ENCODE measurements at places on chromosomes 7 and 10.

- no peak for DNase-seq
Measured at GRCh38 chr7:144452064-144452463, 48.6 kb upstream of the NOBOX start.

- no peak for DNase-seq
Measured at GRCh38 chr10:116247691-116248090, 25.3 kb downstream of the GFRA1 start.

- DNase-seq = no peak
Measured at GRCh38 chr10:10421071-10421470, 596.6 kb upstream of the CELF2 start.

DNA sequence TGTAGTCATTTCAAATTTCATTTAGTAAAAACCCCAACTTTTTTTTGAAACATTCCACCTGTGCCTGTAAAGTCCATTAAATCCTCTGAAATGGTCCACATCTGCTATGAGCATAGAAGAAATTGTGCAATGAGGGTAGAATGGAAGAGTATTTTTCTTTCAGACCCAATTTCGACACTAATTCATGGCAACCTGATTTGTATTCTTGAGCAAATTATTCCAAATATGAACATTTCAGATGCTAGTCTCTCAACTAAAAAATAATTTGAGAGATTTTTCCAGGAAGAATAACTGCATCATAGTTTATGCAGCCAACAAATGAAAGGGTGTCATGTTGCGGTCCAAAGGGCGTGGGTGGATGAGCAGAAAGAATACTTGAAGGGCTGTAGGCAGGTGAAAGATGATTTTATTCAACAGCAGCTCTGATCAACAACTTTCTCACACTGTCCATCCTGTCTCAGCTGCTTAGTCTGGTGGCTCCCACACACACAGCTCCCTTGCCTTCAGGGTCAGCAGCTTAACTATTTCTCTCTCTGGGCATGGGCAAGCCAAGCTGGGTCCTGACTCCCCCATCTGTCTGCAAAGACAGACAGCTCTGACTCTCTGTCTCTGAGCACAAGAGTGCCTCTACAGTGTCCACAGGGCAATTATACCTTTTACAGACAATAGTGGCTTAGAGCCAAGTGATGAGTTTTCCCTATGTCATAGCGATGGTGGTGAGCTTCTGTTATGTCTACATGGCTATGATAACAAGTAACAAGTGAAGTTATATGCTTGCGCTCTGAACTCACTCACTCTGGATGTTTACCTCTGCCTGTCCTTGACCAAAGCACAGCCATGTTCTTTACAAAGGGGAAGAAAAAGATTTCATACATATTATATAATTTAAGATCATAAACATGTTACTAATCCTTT is 11.5 kb downstream of the STEAP2 start:
- DNase-seq = no peak

- DNase-seq = no peak
Measured at GRCh38 chr7:6727663-6728062, 20.9 kb upstream of the ZNF12 start.

- DNase-seq = no peak
Measured at GRCh38 chr10:30454744-30455510, 20.9 kb downstream of the MAP3K8 start.

DNA sequence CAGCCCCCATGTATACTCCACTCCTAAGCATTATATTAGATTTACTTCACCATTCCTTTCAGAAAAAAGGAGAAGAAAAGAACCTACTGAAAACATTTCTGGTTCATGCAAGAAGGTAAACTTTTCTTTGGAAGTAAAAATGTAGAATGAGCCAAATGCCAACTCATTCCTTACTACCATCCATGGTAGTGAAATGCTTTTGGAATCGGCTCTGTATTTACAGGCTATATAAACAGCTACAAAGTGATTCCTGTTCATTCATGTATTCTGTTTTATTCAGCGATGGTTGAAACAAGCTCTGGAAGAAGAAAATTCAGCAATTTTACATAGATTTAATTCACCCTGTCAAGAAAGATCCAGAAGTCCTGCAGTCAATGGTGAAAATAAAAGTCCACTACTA is 91.6 kb downstream of the KMT2E start:
- no peak for DNase-seq

- no peak for DNase-seq
Measured at GRCh38 chr10:44948642-44949041, 11.0 kb upstream of the RASSF4 start.

Measured in stimulated activated CD8-positive, alpha-beta memory T cell treated with anti-CD3 and anti-CD28 coated beads, Interleukin-7, amount 100 ng/mL, for 4 hours (primary cell).